ENCODE measurements at places on chromosomes 1 and 21. TPM values are rescaled to one million over a fixed set of nuclear protein-coding genes. Genes with fewer than 3 reads are reported as not detected.

The FCRL5 gene
- not detected for total RNA-seq

- DNase-seq, result no peak
Measured at GRCh38 chr1:235504122-235504493, at the start of gene B3GALNT2. TSS of gene B3GALNT2 (minus strand) at chr1:235504452. CDS start at chr1:235504252, 200 bp downstream.

The C1QB gene
- total RNA-seq, result 151 TPM

DNA sequence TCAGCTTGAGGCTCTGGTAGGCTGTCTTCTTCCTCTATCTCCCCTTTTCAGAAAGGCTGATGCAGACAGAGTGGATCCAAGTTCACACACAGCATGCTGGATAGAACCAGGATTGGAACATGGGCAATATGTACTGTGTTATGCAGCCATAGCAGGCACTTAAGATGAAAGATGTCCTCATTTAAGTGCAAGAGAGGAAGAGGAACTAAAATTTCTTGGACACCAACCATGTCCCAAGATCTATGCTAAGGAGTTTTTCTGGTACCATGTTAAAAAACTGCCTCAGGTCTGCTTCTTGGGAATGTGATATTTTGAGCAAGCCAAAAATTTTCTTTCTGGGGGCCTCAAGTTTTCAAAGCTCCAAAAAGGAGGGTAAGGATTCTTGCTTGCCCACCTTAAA is 1.2 kb downstream of the SDHB start:
- no peak for DNase-seq

GRCh38 chr1:151324390-151324930 is 2.8 kb downstream of the PI4KB start:
- no peak for DNase-seq

The FASLG gene
- total RNA-seq, result not detected

GRCh38 chr1:62406576-62406975 is 30.3 kb upstream of the USP1 start:
- DNase-seq, result no peak

The CCDC185 gene
- not detected for total RNA-seq

The DDAH1 gene
- 61.6 TPM for total RNA-seq

The ZYG11A gene
- 6.6 TPM for total RNA-seq
